ENCODE measurements at places on chromosomes 5 and 9.

GRCh38 chr5:14129123-14129522 is 14.0 kb upstream of the TRIO start:
- no peak for DNase-seq

- DNase-seq: no peak
Observed at GRCh38 chr9:37437621-37438020, 15.1 kb downstream of the GRHPR start.

DNA sequence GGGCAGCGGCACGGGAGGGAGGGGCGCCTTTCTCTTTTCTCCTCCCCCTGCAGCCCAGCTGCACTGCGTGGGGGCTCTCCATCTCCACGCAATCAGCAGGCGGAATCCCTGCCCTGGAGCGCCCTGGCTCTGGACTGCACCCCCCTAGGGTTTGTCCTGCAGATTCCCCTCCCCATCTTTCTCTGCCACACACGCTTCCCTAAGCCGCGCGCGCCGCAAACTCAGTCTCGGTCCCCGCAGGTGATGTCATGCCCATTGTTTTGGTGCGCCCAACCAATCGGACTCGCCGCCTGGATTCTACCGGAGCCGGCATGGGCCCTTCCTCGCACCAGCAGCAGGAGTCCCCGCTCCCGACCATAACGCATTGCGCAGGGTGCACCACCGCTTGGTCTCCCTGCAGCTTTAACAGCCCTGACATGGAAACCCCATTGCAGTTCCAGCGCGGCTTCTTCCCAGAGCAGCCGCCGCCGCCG is at the start of gene KCNN2:
KCNN2 (plus strand) TSS at position 347 of the 473 bp plus-strand sequence; CDS start at position 417, 70 bp downstream.
- DNase-seq: no peak

- no peak for DNase-seq
Observed at GRCh38 chr9:137462396-137462985, 3.4 kb upstream of the NSMF start.

DNA sequence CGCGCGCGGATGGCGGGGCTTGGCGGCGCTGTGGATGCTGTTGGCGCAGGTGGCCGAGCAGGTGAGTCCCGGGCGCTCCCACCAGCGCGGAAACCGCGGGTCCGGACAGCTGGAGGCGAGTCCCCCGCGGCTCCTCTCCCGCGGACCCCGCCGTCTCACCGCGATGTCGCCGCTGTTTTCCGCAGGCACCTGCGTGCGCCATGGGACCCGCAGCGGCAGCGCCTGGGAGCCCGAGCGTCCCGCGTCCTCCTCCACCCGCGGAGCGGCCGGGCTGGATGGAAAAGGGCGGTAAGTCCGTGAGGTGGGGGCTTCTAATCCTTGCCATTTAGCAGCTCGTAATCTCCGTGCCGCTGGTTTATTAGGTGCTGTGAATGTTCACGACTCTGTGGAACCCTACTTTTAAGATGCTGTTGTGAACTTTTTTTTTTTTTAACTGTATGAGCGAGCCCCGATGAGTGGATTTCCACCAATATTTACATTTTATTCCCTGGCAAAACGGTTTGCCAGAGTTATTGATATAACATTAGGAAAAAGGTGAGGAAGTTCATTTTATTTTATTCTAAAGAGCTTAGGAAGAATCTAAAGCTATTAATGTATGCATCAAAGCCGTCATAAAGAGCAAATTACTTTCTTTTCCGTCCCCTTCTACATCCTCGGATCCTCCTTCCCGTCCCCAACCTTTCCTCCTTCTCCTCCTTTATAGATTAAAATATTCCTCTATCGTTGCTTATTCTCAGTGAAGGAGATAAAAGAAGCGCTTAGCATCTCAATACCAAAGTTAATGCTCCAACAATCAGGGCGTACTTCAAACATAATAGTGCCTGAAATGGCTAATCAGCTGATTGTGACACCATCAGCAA is 579 bp downstream of the ADAMTS16 start:
- no peak for DNase-seq

Data from stimulated activated CD8-positive, alpha-beta memory T cell treated with anti-CD3 and anti-CD28 coated beads, Interleukin-7, amount 100 ng/mL, for 24 hours (primary cell).